ENCODE measurements at places on chromosomes 12 and 14.

GRCh38 chr12:76274420-76275083 is 73.7 kb downstream of the BBS10 start:
- no peak for DNase-seq

GRCh38 chr14:58282925-58283593 is 15.3 kb upstream of the ARID4A start:
- no peak for DNase-seq

DNA sequence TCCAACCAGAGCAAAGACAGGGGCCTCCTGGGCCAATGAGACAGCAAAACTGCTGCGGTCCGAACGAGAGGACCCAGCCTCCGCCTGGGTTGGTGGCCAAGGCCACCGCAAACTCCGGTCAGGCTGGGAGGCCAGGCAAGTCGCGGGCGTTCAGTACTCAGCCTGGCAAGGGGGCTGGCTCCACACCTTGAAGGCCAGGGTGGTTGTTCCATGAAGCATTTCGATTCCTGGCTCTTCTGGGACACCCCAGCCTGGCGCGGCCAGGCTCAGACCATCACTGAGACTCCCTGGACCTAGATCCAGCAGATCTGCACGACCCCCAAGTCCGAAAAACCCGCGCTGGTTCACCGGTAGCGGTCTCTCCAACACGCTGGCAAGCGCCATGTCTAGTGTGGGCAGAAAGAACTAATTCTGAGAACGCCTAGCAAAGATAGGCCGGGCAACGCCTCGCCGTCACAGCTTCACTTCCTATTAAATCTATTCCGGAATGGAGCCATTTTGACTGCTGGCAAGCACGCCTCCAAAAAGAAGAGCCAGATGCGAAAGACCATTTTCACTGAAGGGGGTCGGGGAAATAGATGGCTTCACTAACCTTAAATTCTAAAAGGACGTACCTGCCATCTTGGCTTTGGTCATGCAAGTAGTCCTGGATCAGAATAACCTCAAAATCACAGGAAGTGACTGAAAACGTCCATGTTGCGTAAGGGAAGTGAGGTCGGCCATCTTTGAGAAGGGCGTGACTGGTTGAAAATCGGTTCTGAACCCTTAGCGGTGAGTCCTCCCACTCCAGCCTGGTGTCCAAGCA is at the start of gene PSMB5:
Gene PSMB5 (minus strand): TSS at position 403 of the 805 bp plus-strand sequence. CDS start 19 bp downstream, at position 384.
- DNase-seq = no peak

- no peak for DNase-seq
Observed at GRCh38 chr12:106643000-106643399, 60.2 kb downstream of the RFX4 start.

GRCh38 chr12:4117386-4118016 is 156.1 kb upstream of the CCND2 start:
- no peak for DNase-seq

- DNase-seq = no peak
Observed at GRCh38 chr14:94775091-94775870, 5.4 kb upstream of the GSC start.

- DNase-seq = no peak
Observed at GRCh38 chr12:109946505-109946904, 46.4 kb downstream of the TCHP start.

- no peak for DNase-seq
Observed at GRCh38 chr14:23067847-23068788, 10.8 kb upstream of the CDH24 start.

- peak; percentile 90 for DNase-seq
Observed at GRCh38 chr14:84432676-84433075, 1097.3 kb upstream of the FLRT2 start.

DNA sequence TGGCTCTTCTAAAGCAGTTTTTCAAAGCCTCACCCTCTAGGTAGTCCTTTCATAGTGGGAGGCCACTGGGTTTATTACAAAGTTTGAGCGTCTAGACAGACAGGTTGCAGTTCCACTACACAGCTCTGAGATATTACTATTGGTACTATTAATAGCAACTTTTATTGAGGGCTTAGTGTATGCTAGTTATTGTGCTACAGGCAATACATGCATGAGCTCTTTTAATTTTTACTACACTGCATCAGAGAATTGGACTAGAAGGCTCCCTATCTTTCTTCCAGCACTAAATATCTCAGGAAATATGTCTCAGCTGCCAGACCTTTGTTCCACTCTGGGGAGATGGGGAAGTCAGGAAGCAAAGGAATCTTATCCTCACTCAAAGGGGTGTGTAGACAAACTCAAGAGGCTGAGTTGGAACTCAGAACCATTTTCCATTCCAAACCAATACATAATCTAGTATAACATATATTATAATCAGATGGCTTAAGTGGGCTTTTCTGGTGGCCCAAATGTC is 161.8 kb upstream of the SLC38A2 start:
- DNase-seq = no peak

- DNase-seq = no peak
Observed at GRCh38 chr12:124599074-124599999, 31.9 kb upstream of the NCOR2 start.

DNA sequence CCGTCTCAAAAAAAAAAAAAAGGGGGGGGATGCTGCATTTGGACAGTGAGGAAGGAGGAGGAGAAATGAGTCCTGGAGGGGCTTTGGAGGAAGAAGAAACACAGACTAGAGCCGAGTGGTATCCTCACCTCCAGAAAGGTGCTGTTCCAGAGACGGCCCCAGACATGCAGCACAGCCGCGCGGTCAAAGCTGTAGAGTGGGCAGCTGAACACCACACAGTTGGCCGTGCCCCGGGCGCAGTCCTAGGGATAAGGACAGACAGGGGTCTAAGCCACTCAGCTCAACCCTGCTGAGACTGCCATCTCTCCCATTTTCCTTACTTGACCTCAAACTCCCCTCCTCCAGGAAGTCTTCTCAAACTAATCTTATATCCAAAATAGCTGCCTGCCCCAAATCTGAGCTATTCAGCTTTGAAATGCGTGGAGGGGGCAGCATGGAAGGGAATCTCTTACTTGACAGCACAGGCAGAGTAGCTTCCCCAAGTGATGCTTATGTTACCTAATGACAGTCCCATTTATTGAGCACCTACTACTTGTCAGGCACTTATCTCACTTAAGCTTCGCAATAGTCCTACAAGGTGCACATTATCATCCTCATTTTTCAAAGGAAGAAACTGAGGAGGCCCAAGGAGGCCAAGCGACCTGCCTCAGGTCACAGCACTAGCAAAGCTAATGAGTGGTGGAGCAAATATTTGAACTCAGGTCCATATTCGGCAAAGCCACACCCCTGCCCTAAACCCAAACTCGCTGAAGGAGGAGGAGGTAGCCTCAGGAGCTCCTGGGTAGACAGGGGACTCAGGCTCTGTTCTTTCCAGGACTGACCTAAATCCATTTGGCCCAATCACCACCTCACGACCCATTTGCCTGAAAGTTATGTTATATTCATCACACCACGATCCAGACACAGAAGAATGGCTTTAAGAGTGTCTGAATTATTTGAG is 18.7 kb downstream of the ITGA7 start:
- no peak for DNase-seq

DNA sequence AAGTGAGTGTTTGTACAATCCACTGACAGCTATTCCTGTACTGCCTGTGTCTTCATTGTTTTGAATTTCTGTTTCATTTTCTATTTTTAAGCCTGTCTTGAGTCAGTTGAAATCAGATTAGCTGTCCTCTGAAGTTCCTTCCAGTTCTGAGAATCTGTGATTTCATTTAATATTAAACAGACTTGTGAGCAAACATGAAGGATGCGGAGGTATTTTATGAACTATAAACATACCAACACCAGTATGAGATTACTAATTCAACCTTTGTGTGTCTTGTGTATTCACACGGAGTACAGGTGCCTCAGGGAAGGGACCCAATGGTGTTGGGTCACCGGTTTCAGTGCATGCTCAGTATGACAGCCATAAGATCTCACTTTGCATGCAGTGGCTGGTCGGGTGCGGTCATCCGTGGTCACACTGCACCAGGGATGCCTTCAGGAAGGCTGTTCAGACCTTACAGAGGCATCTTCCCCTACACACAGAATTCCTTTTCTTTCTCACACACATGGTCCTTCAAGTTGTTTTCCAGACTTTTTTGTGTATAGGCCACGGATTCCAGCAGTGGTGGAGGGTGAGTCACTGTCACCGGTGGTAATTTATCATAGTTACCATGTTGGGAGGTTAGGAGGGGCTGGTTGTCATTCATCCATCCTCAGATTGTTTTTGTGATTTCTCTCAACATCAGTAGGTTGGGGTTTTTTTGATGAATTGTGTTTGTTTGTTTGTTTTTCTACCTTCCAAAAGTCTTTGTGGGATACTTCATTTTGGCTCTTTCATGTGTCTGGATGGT is 103.0 kb upstream of the SFSWAP start:
- no peak for DNase-seq

GRCh38 chr12:89235189-89235993 is 116.9 kb downstream of the DUSP6 start:
- no peak for DNase-seq

- no peak for DNase-seq
Observed at GRCh38 chr14:33455654-33456345, 495.1 kb downstream of the EGLN3 start.

DNA sequence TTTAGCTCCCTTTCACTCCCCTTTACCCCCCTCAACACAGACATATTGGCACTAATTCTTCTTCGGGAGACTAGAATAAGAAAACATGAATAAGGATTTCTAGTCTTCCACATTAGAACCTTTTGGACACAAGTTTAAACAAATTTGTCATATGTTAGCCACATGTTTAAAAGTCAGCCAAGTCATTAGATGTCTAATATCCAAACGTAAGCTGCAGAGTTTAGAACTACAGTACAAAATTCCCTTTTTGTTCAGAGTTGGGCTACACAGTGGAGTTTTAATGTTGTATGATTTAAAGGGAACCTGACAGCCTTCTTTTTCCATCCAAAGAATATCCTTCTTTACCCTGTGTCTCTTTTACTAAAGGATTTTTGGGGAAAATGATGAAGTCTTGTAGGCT is 79.8 kb downstream of the PDE6H start:
- DNase-seq = no peak

- peak; percentile 83 for DNase-seq
Observed at GRCh38 chr12:116361414-116362223, 84.1 kb upstream of the MED13L start.

- DNase-seq = no peak
Observed at GRCh38 chr12:19972325-19973288, 395.7 kb upstream of the PDE3A start.

DNA sequence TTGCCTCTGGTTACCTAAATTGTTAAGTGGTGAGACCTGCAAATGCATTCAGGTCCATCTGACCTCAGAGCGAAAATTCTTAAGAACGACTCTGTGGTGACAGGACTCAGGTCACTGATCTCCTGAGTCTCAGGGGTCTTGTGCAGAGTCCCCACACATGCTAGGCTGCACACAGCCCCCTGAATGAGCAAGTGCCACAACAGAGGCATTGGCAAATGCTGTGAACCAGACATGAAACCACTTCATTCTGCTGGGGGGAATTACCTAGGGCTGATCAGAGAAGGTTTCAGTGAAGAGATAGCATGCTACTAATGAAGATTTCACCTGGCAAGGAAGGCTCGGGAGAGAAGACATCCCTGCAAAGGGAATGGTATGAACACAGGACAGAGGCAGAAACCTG is 281.6 kb downstream of the ITPR2 start:
- DNase-seq = no peak

- no peak for DNase-seq
Observed at GRCh38 chr12:95788637-95789036, 1.9 kb downstream of the NTN4 start.

GRCh38 chr12:50542448-50542847 is 37.7 kb downstream of the DIP2B start:
- no peak for DNase-seq

DNA sequence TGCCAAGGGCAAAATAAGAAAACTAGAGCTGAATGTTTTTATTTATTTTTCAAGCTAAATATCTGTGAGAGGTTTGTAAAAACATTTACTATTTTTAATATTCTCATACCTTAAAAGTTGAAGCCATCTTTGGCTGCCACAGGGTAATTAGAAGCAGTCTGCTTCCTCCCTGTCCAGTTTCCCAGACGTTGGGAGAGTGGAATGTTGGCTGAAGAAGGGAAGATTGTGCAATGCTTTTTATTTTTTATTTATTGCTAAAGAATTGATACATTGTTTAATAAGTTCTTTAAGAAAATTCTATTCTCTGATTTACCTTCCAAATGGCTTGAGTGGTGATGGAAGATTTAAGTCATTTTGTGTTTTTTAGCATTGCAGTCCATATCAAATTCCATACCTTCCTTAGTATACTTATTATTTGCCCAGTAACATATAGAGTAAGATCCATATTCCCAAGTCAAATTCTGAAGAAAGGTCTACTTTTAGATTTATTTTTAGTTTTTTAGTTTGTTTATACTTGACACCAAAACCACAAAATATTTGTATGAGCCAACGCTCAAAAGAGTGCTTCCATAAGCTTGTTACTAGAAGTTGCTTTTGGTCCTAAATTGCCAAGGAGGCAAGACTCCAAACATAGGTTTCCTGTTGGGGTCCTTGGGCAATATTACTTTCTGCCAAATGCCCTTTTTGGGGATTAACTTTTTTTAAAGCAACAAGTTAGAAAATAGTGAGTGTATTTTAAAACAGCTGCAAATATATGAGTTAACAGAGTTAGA is 124.0 kb upstream of the CPM start:
- no peak for DNase-seq

DNA sequence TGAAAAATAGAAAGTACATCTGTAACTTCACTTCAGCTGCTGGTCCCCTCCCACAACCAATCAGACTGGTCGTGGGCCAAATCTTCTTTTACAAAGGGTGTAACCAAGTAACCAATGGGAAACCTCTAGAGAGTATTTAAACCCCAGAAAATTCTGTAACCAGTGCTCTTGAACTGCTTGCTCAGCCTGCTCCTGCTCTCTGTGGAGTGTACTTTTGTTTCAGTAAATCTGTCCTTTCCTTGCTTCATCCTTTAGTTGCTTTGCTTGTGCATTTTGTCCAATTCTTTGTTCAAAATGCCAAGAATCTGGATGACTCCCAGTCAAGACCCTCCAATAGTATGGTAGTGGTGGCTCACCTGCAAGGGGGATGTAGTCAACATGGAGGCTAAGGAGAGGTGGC is 489.1 kb downstream of the FUT8 start:
- no peak for DNase-seq

DNA sequence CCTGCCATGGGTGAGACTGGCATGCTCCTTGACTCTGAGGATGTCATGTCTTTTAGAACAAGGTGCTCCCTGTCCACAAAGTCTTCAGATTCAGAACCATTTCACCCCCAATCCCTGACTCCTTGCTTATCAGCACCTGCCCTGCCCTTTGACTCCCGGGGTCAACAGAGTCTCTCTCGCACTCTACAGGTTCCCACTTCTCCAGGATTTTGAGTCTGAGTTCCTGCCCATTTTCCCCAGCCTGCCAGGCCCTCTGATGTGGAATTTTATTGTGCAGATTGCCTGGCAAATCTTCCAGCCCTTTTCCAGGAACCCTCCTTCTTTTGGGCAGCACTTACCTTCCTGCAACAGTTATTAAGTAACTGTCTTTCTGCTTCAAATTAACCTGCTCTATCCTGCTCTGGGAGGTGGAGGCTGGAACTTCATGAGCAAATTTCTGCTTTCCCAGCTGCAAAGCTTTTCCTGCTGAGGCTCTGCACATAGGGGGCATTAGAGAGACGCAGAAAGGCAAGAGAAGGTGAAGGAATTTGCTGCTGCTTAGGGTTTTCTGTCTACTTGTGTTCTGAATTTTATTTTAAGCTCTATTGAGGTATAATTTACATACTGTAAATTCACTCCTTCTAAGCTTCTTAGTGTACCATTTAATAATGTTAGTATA is 259.1 kb downstream of the PCNX1 start:
- no peak for DNase-seq
